Fibroblast of skin of back (primary cell): ENCODE measurements at places on chromosomes 1 and 21.
A peak's percentile ranks its signal among the peaks of the same experiment; 100 is the strongest.

DNA sequence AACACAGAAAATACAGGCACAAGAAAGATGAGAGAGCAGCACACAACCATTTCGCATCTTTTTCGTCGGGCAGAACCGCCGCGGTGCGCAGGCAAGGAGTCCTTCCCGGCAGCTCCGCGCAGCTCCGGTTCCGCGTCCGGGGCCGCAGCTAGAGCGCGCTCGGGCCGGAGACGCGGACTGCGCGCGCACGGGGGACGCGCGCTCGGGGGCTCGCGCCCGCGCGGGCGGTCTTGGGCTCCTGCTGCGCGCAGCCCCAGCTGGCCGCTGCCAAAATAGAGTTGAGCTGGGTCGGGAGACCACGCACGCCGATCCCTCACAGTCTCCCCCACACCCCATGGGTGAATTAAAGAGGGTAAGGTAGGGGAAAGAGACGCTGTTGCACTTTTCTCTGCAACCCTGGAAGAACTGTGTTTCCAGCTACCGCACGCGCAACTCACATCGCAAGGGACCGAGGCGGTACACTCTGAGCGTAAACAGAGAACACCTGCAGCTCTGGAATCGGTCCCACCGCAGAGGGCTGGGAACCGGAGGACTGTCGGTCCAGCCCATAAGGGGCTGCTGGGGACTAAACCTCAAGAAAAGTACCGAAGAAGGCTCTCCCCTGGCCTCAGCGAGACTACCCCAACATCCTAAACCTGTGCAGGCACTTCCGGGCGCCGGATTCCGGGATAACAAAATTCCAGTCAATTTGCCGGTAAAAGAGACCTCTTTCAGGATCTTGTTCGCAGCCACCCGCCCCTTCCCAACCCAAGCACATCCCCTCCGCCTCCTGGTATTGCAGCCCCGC lies 1.7 kb downstream of the NR5A2 start:
- peak; percentile 32 for DNase-seq

DNA sequence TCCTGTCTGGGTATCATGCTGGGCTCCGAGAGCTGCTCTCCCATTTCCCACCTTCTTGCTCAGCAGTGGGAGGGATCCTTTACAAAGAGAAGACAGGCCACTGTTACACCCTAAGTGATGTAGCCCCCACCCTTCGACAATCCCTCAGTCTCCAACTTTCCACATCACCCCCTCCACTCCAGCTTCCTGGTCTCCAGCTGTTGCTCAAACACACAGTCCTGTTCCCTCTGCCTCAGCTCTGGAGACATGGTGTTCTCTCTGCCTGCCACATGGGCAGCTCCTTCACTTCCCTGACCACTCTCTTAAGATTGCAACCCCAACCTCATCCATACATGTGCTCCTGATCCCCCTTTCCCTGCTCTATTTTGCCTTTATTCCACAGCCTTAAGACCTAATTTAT lies 37.7 kb downstream of the SLC30A1 start:
- DNase-seq: no peak

GRCh38 chr1:224201383-224201782 lies 18.3 kb downstream of the DEGS1 start:
- DNase-seq: no peak

DNA sequence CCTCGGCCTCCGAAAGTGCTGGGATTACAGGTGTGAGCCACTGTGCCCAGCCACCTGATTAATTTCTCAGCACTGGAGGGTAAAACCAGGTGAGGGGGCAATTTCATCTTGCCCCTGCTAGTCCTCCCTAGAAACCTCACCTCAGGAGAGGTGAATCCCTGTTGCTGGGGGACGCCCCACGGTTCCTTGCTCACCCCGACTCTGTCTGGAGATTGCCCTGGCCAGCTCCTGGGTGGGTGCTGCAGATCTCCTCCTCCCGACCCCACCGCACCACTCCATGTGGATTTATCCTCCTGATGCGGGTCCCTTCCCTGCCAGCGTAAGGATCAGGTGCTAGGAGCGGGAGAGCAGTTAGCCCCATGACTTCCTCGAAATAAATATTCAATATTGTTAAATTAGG lies 34.9 kb downstream of the PDPN start:
- no peak for DNase-seq

GRCh38 chr21:37793660-37794059 lies 122.6 kb downstream of the KCNJ6 start:
- peak; percentile 81 for DNase-seq

DNA sequence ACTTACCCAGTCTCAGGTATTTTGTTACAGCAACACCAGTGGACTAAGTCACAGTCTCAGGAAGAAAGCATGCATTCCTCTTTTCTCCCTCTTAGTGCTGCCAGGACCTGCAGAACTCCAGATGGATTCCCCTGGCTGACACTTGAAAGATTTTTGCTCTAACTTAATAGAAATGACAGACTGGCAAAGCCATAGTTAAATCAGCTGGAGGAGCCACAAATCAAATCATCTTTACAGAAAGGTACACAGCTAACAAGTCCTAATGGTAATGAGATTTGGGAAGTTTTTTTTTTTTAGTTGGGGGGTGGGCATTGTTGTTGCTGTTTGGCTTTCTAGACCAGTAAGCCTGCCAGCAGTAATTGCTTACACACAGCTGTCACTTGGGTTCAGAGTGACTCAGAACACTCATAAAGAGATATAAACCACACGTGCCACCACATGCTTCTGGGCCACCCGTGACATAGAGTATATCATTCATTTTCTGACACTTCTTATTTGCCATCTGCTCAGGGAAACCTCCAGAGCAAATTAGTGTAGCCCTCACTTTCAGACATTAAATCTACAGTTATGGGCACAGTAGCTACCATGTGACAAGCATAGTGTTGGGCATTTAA lies 72.4 kb downstream of the FH start:
- DNase-seq: peak; percentile 6

- DNase-seq: peak; percentile 41
Measured at GRCh38 chr1:40861224-40862003, 749 bp downstream of the CITED4 start.

- DNase-seq: no peak
Measured at GRCh38 chr1:25038699-25039098, 108.6 kb upstream of the RUNX3 start.

DNA sequence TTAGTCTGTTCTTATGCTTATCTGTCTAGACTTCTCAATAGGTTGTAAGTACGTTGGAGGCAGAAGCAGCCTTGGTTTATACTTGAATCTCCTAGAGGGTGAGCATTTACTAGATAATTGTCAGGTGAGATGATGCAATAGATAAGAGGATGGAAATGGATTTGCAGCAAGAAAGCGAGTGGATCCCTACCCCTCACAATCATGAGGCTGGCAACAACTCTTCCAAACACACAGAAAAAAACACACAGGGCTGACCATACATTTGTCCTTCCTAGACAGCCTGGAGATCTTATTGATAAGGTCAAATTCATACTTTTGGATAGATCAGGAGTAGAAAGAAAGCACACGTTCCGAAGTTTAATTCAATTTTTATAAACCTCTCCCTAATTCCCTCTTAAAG lies 481.4 kb upstream of the CAMK1G start:
- DNase-seq: no peak

GRCh38 chr1:198132060-198132781 lies 24.6 kb upstream of the NEK7 start:
- DNase-seq: no peak

DNA sequence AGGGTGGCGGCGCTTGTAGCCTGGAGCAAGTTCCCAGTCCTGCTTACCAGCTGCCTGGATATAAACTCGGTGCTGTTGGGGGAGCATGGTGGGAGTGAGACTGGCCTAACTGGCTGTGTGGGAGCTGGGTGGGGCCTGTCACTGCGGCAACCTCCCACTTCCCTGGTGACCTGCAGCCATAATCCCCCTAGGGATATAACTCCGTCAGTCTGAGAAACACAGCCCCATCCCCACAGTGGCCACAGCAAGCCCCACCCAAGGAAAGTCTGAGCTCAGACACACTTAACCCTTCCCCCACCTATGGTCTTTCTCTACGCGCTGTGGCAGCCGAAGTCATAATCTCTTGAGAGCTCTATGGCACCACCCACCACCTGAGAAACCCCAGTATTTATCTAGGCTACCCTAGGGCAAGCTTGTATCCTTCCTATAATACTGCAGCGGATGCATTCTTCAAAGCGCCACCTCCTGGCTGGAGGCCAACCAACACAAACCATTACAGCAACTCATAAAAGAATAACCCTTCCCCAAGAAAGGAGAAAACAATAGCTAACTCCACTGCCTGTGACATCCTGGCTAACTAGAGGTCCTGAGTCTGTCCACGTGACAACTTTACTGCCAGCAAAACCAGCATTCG lies 57.4 kb downstream of the ZNF648 start:
- no peak for DNase-seq
